ENCODE measurements at places on chromosomes 12 and 14.
A peak's percentile ranks its signal among the peaks of the same experiment; 100 is the strongest.

- no peak for DNase-seq
Observed at GRCh38 chr12:112121780-112122565, 3.4 kb upstream of the TRAFD1 start.

DNA sequence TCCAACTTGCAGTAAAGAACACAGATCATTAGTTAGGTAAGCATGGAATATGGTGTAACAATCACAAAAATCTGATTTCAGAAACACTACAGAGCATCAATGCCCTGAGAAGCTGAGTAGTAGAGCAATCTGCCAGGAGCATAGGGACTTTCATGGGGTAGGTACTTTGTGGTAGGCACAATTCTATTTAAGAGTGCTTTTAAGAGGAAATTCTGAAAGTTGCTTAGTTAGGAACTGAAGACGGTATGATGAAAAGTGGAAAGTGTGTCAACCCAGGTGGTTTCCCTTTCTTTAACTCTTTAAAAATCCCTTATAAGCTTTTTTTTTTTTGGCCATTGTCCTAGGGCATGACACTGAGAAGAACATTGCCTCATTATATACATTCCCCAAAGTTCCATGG, 535.7 kb upstream of the FBXO33 start:
- no peak for DNase-seq

GRCh38 chr12:87163122-87163521, 866.1 kb downstream of the C12orf50 start:
- DNase-seq = no peak

DNA sequence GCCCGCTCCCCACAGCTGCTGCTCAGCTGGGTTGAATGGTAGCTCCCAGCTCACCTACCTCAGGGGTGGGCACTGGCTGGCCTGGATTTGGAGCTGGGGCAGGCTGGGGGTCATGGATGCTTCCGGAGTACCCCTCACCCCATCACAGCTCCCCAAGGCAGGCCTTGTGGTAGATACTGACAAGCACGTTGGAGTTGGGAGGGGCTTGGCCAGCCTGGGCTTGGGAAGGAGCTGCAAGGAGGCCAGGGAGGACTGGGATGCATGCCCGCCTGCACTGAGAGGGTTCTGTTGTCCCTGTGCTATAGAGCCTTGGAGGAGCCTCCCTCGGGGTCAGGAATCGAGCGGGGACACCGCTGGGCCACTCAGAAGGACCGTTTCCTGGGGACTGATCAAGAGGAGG, 14.2 kb downstream of the TMEM63C start:
- no peak for DNase-seq

DNA sequence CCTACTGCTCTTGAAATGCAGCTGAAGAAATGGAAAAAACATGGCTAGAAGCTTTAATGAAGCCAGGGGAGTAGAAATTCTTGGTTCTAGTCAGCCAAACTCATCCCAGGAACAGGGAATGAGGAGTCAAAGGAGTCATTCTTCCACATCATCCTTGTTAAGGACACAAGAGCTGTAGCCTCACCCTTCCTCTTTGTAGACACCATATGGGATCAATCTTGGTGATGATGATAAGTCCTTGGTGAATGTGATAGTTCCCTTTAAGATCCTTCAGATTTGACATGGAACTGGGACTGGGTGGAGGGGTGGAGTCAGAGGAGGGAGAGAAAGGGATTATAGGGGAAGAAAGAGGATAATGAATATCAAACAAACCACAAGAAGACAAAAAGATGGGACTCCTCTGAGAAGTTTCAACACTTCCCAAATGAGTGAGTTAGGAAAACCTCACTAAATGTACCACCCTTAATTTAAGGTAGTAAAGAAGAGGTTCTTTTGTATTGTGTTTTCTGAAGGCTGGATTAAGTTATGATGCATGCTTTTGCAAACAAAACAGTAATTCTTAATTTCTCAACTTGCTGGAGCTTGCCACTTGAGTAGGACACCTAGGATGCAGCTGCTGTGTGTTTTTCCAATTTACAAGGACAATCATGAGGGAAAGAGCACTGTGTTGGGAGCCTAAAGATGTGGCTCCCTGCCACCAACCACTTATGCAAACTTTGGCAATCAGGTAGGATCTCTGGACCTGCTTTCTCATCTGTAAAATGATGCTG, 104.0 kb downstream of the WIF1 start:
- DNase-seq = no peak

DNA sequence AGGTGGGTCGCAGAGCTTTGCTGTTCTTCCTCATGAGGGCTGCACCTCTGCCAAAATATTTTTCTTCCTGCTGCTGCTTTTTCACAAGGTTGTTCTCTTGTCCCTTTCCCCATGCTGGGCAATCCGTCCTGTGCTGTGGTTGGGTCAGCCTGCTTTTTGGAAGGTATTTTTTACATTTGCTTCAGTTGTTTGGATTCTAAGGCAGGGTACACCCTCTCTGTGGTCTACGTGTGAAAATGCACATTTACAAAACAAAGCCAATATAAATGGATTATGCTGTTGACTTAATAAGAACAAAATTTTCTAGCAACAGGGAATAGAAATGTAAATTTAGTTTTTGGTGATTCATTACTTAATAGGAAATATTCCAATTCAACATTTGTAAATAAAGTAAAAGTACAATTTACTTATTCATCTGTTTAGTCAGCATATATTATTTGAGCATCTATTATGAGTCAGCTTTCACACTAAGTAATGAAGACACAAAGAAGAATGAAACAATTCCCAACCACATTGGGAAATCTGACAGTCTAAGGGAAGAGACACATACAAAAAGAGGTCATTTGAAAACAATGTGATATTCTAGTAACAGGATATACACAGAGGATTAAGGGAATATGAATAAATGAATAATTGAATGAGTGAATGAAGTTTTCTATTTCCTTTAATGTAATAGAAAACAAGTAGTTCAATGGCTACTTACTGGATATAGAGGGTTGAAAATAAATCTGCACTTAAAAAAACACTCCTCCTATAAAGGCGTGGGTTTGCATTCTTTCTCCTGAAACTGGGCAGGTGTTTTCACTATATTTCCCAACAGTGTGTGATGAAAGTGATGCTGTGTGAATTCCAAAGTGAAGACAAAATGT, 94.6 kb upstream of the PRICKLE1 start:
- no peak for DNase-seq

DNA sequence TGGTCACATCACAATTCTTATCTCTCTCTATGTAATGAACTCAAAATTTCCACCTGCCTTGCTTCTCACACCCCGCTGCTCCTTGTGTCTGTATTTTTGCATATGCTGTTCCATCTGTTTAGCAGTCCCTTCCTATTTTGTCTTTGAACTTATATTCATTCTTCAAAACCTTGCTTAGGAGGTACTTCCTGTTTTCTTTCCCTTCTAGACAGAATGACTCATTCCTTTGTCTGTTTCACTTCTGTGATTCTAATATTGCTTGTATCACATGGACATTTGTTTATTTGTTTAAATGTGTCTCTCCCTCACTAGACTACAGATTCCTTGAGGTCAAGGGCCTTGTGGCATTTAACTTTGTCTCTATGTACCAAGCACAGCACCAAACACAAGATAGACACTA, 424.2 kb downstream of the ETNK1 start:
- no peak for DNase-seq

GRCh38 chr12:5246196-5246595, 185.7 kb upstream of the NTF3 start:
- no peak for DNase-seq

- DNase-seq = no peak
Observed at GRCh38 chr12:68279227-68280054, 26.0 kb upstream of the IL22 start.

GRCh38 chr12:51972849-51973273, 21.4 kb downstream of the ACVR1B start:
- no peak for DNase-seq

- DNase-seq = no peak
Observed at GRCh38 chr12:66612090-66612775, 66.6 kb downstream of the GRIP1 start.

DNA sequence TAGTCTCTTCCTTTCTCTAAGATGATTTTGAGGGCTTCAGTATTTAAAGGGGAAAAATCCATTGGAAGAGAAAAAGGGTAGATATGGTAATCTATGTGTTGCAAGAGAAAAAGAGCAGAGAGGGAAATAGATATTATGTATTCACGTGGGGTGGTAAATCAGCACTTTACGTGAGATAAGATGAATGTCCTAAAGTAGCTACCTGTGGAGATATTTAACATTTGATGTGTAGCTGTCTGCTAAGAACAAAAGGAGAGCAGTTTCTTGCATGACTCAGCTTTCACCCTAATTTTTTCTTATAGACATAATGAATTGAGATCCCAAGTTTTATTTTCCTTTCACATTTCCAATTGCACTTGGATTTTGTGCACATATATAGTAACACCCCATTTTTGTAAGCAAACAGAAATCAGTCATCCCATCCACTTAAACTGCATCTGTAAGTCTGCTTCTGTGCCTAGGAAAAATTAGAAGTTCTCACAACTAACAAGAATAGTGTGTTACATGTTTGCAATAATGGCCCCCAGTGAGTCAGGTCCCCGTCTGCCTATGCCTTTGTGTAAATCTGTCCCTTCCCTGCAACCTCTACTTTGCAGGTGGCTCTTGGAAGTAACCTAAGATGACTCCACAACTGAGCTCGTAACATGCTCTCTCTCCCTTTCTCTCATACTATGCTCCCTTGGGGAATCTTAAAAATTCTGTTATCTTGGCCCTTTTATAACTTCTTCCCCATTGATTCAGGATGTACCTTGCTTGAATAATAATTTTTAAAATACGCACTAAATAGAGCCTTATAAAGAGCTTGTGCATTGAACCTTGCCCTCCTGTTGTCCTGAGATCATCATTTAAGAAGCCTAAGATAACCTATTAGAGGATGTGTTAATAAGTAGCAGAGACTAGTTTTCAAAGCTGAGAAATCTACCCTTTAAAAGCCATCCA, 3.7 kb downstream of the TMTC3 start:
- DNase-seq = no peak

DNA sequence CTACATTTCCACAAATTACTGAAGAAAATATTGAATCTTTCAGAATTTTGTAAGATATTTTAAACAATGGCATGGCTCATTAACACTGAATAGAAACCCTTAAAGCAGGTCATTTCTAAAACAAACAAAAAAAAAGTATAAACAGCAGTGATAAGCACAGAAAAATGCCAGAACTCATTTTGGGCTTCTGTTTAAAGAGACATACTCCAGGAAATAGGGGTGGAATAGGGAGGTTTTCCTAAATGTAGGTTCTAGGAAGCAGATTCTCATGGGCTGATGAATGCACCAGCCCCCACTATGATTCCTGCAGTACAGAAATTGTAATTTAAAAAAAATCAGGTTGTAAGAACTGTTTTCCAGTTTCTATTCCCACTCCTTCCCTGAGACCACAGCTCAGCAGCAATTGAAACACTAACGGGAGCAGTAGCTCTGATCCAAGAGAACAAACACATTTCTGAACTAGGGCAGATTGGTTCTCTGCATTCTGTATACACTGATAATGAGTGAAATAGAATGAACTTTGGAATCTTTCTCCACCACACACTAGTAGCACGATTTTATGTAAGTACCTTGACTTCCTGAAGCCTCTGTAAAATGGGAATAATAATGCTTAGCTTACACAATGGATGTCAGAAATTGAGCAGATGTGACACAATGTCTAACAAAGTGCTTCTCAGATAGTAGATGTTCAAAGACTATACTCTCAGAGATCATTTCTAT, 115.6 kb upstream of the TMTC1 start:
- DNase-seq = no peak

DNA sequence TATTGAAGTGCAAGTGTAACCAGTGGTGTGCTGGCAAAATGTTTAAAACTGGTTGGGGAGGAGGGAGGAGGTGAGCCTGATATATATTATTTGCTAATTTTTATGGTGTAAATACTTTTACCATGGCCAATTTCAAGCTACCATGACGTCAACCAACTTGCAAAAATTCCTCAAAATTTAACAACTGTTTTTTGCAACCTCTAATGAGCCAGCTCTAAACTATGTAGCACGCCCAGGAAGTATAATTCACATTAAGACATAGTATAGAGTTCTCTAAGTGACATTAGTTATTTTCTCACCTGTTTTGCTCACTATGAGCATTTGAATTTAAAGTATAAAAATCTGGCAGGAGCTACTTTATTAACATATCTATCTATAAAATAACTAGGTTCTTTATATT, 41.4 kb downstream of the ATL1 start:
- no peak for DNase-seq

DNA sequence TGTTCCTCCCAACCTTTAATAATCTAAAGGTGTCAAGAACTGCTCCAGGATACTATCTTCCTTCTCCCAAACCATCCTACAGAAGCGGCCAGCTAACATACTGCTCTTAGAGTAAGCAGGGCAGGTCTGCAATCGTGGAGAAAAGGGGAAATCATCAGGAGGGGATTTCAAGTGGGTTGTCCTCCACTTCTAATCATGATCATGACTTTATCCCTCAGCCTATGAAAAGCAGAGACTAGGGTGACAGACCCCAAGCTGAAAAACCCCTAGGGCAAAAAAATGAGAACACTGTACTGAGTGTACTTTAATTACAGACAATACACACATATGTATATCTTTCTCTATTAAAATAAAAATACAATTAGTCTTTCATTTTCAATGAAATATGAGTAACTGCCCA, 13.9 kb downstream of the DUSP16 start:
- peak; percentile 31 for DNase-seq

DNA sequence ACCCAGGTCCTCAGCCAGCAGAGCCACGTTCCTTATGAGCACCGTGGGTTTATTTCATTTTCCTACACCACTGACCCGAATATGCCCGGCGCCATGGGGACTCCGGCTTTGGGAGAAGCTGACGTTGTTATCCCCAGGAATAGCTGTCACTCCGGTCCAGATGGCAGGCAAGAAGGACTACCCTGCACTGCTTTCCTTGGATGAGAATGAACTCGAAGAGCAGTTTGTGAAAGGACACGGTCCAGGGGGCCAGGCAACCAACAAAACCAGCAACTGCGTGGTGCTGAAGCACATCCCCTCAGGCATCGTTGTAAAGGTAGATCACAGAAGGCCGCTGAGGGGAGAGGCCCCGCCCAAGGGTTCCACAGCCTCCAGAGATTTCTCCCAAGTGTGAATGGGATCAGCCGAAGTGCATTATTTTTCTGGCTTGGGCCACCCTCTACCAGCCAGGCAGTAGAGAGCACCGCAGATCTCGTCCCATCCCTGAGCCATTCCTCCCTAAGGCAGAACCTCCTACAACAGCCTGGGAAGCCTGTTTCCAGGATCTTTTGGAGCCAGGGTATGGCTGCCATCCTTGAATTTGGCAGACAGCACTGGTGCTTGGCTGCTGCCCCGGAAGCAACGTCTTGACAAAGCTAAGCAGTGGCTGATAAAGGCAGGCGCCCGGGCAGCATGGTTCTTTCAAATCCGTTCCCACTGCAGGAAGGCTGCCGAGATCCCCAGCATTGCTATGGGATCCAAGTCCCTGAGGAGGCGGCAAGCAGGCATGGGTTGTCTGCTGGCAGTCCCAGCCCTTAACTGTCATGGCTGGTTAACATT, 17.8 kb downstream of the CDK2AP1 start:
- DNase-seq = no peak

GRCh38 chr12:66320996-66321395, 18.7 kb downstream of the HELB start:
- no peak for DNase-seq

Data from COLO829 (cell line).